ENCODE measurements at places on chromosomes 7 and 10. TPM values are rescaled to one million over a fixed set of nuclear protein-coding genes. Genes with fewer than 3 reads are reported as not detected.

The ZP3 gene
- 43.9 TPM for total RNA-seq

The KLF14 gene
- total RNA-seq: not detected

The ZCCHC24 gene
- total RNA-seq: 1.5 TPM

The PON1 gene
- total RNA-seq: not detected

The CALN1 gene
- under 0.01 TPM for total RNA-seq

The CDC14C gene
- not detected for total RNA-seq

The PNLIPRP1 gene
- total RNA-seq: not detected
